ENCODE measurements at places on chromosomes 3 and 15.

- no peak for DNase-seq
Measured at GRCh38 chr15:63600001-63600615, 2.9 kb downstream of the FBXL22 start.

- DNase-seq = no peak
Measured at GRCh38 chr15:73987681-73988444, 4.2 kb downstream of the STOML1 start.

- no peak for DNase-seq
Measured at GRCh38 chr15:69979783-69980182, 117.9 kb downstream of the TLE3 start.

- peak; percentile 74 for DNase-seq
Measured at GRCh38 chr15:39874890-39875549, 45.0 kb downstream of the GPR176 start.

- DNase-seq = no peak
Measured at GRCh38 chr15:70627734-70628548, 135.4 kb downstream of the UACA start.

GRCh38 chr3:70753572-70753971 lies 441.1 kb upstream of the MDFIC2 start:
- DNase-seq = no peak

DNA sequence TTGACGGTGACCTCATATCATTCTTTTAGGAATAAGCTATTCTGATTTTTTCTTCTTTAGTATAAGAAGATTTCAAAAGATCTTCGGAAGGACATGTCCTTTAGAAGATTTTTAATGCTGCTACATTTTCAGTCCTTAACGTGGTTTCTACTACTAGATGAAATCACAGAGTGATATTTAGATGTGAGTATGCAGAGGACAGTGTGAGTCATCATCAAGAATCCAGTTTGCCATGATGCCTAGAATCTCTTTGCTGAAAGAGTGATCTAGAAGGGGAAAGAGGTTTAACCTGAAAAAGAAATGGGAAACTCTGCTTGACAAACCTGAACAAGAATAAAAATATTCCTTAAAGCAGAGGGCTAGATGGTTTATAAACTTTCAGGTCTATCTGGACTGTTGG lies 43.2 kb downstream of the SLC7A14 start:
- no peak for DNase-seq

- no peak for DNase-seq
Measured at GRCh38 chr3:10625323-10625722, 119.9 kb upstream of the ATP2B2 start.

DNA sequence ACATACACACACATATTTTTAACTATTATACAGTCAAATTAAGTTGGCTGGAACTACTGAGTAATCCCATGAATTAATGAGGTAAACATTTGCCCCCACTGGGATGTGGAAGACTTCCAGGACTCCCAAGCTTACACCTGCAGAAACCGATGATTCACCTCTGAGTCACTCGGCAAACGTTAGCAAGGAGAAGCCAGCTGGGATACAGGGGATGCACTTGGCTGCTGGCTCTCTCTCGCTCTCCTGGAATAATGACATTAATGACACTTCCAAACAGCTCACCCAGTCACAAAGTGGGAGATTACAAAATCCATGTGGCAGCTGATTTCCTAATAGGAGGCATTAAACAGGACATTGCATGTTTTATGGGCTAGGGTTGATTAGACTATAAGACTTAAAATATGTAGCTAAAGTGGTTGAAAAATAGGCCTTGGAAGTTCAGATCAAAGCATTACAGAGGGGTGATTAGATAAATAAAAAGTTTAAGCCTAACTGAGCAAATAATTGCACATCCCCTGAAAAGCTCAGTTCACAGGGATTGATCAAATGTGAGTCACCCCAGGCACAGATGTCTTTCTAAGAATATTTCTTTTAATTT lies 500.9 kb downstream of the SOX2 start:
- DNase-seq = peak; percentile 61

DNA sequence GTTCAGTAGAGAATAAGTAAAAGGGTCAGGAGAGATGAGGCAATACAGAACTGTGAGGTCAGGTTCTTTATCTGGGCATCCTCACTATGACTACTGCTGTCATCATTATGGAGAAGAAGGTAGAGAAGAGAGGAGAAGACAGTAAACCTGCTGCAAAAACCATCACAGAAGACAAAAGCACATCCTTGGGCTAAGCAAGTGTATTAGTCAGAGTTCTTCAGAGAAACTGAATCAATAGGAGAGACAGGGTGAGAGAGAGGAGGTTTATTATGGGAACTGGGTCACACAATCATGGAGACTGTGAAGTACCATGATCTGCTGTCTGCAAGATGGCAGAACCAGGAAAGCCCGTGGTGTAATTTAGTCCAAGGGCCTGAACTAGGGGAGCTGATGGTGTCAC lies 9.5 kb upstream of the ABHD17C start:
- no peak for DNase-seq

GRCh38 chr3:177979703-177980102 lies 556.5 kb upstream of the KCNMB2 start:
- no peak for DNase-seq

DNA sequence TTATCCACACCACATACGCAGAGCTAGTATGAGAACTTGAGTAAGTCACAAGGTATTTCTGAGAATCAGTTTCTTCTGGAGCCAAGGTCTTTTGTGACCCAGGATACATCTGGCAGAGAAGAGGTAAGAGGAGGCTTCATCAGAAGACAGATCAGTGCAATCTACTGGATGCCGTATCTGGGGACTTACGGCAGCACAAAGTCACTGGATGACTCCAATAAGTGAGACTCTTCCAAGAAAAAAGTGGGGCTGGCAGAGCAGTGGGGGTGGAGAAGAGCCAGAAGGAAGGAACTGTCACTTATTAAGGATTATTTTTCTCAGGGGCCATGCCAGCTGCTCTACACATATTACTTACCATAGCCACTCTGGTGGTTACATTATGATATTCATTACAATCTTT lies 31.6 kb upstream of the UBXN7 start:
- no peak for DNase-seq

- no peak for DNase-seq
Measured at GRCh38 chr15:61910839-61911369, 149.3 kb downstream of the VPS13C start.

DNA sequence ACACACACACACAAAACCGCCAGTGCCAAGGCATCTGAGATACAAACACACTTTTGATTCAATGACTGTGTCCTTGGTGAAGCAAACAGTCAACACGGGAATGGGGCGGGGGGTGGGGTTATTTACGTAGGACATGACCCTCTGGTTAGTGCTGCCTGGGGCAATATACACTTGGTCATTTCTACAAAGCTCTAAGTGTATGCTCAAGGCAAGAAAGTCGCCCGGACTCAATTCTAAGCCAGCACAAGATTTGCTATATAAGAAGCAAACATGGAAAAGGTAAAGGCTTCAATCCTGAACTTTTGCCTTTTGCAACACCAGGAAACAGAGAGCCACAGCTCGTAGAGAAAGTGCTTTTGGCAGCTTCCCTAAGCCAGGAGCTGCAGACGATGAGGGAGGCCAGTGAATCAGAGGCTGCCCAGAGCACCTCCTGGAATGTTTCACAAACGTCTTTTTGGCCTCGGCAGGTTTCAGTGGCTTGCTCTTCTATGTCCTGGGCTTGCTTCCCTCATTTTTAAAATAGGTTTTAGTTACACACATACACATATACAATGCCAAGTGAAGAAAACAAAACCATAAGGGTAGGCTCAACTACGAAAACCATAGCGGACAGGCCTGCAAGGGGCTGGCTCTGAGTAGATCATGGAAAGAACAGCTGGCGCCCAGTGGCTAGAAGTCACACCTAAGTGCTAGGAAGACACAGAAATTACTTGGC lies 73.6 kb downstream of the TM4SF4 start:
- peak; percentile 74 for DNase-seq

DNA sequence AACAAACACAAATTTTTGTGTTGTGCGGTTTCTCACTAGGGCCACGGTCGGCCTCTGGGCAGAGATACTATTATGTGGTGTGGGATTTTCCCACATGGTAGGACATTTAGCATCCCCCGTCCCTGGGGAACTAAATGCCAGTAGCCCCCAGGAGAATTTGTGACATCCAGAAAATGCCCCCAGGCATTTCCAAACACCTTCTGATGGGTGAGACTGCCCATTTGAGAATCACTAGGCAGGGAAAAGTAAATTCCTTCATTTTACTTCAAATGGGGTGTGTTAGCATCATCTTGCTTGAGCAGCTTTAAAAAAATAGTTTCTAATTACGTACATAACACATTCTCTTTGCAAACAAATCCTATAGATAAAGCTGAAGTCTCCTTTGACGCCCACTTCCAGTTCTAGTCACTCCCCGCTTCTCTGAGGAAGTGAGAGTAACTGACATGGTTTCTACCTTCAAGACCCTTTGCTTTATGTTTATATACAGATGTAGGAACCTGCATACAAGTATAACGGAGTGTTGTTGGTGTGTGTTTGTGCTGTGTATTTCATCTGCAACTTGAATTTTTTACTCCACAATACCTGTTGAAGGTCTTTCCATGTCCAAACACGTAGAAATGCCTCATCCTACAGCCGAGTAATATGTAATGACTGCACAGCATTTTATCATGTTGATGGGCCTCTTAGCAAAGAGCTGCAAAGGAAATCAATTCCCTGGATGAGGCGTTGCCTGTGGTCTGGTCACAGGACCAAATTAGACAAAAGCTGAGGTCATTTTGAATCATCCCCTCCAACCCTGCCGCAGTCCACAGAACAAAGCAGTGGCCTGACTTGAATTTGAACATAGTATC lies 31.4 kb upstream of the ZBTB38 start:
- DNase-seq = no peak

- no peak for DNase-seq
Measured at GRCh38 chr3:158663246-158663645, 9.2 kb downstream of the LXN start.

GRCh38 chr15:50471072-50471471 lies 46.9 kb downstream of the USP8 start:
- DNase-seq = no peak

GRCh38 chr3:115615001-115615814 lies 8.1 kb upstream of the GAP43 start:
- no peak for DNase-seq

DNA sequence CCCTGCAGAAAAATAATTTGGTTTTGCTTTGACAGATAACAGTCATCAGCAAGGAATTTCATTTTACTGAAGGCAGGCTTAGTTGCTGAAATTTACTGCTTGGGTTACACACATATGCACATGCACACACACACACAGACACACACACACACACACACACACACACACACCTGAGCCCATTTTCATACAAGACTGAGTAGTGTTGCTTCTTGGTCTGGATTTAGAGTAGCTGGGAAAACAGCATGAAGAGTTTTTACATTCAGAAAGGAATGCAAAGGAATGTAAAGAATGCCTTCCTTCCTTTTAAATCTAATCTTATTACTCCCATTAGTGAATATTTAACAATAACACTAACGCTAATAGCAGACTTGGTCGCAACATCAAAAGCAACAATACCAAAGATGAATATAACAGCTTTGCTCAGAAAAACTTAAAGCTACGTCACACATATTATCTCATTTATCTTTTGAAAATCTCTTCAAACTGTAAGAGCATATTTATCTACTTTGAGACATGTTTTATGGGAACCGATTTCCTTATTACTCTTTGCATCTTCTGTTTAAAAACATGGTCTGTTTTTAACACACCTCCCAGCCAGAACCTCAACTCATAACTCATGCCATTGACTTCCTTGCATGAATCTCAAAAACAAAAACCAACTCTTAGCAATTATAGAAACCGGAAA lies 32.5 kb downstream of the RFTN1 start:
- DNase-seq = no peak

- no peak for DNase-seq
Measured at GRCh38 chr3:182948305-182948704, 32.0 kb downstream of the DCUN1D1 start.

DNA sequence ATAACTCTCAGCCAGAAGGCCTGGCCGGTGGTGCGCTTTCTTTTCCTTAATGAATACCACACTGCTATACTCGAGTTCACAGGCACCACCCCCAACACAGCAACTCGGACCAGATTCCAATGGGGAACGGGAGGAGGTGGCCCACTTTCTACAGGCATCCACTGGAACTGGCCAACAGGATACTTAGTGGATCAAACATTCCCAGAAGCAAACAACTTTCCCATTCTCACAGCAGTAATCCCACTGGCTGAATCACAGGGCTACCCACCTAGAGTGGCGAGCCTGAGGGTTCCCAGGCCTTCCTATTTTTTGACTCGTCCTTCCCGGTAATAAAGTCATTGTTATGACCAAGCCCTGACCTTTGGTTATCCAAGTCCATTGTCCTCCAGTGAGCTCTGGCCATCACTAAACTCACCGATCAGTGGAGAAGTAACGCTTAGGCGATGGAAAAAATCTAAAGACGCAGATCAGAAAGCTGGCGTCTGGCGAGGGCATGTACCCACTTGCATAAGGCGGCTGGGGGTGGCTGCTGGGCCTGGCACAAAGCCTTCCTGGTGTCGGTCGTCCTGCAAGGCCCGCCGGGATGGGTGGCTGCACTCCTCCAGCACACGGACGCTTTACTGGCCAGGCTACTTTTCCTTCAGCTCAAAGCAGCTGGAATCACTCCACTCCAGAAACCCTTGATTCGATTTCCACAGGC lies 1.2 kb downstream of the EOGT start:
- no peak for DNase-seq

DNA sequence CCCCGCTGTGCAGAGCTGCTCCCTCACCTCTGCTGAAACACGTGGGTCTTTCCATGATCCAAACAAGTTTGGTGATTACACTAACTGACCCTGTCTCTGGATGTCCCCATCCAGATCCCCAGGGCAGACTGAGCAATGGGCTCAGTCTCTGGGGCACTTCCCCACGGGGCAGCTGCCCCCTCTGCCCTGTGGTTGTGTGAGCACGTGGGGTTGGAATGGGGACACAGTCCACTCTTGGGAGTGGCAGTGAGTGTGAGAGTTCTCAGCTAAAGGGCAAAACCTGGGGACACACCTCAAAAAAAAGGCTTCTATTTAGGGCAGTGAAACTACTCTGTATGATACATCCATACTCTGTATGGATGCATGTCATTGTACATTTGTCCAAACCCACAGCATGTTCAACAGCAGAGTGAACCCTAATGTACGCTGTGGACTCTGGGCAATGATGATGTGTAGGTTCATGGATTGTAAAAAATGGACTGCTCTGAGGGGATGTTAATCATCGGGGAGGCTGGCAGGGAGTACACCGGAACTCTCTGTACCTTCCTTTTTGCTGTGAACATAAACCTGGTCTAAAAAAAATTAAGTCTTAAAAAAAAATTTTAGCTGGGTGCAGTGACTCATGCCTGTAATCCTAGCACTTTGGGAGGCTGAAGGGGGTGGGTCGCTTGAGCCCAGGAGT lies 49.9 kb upstream of the BLM start:
- no peak for DNase-seq

DNA sequence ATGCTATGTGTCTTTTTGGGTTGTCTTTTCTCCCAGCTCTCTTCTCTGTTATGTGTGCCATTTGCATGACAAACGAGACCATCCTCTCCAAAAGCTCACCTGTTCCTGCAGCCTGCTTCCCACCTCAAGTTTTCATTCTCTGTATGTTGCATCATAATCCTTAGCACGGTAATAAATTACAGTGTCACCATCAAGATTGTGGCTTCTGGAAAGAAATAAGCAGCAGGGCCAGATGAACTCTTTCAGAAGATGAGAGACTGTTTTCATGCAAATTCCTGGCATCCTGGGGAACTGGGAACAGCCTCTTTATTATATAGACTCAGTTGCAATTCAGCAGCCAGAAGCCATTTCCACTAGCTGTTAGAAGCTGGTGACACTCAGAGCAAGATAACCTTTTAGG lies 436.7 kb downstream of the EPHB1 start:
- peak; percentile 60 for DNase-seq

Data from spinal cord (tissue), 10 donors.